Progenitor cell of endocrine pancreas (in vitro differentiated cells): ENCODE measurements at places on chromosomes 7 and 10.

DNA sequence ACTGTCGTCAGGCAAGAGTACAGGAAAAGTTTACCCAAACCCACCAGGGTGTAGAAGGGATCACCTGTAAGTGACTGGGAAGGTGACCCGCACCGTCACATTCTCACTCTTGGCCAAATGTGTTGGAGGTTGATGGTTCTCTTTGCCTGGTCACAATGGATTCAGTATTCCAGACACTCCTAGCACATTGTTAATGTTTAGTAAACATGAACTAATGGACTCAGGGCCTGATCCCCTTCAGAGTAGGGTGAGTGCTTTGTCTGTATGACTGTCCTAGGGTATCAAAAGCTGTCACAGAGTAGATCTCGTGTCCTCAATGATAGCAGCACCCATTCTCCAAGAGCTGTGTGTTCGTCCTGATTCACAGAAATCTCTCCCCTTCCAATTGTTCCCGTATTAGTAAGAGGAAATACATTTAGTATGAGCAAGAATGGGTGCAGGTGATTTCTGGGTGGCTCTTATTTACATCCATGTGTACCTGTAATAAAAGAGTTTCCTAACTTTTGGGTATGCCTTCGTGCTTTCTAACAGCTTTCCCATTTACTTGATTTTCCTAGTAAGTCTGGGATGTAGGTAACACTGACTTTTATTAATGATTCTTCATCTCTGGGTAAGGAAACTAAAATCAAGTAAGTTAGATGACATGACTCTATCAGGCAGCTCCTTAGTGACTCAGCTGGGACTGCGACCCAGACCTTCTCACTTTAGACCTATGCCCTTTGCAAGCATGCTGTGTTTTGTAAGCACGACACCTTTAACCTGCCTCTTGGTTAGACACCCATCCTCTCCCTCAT, 4.7 kb downstream of the EEPD1 start:
- DNase-seq = no peak

- no peak for DNase-seq
Measured at GRCh38 chr7:80637911-80638765, at the start of gene CD36. Gene CD36 (plus strand): TSS chr7:80638642. CDS start chr7:80646741, 8,099 bp downstream.

- DNase-seq = no peak
Measured at GRCh38 chr7:101803203-101804087, 14.0 kb upstream of the CUX1 start.

DNA sequence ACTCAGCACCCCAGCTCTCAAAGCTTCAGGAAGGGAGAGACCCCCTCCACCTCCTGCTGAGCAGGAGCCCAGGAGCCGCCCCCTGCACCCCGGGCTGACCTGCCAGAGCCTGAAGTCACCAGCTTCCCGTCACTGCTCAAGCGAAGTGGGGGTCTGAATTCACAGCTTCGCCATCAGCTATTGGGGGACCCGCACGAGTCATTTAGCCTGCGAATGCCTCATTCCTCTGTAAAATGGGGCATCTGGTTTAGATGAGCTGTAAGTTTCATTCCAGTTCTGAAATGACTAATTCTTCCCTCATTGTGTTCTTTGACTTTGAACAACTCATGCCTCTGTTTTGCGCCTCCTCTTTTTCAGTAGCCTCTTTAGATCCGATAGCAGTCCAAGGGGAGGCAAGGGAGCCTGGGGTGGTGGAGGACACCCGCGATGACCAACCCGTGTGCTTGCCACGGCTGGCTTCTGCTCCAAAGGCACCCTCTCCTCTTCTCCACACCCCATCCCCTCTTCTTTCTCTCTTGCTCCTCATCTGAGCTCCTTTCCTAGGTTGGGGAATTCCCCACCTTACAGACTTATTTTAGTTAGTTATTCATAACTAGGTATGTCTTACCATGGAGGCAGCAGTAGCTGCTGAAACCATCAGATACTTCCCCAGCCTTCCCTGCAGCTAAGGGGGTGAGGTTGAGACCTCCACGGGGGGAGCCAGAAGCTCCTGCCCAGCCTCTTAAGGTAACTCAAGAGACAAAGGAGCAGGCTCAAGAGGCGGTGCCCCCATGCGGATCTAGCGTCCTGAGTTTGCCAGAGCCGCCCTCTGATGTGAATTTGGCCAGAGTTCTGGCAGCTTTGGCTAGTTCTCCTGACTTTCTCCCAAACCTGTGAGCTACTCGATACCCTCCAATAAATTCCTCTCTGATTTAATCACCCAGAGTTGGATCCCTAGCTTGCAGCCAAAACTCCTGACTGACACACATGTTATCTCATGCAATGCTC, 47.7 kb downstream of the RBM17 start:
- no peak for DNase-seq

GRCh38 chr7:50531401-50531911, 33.7 kb downstream of the DDC start:
- no peak for DNase-seq

DNA sequence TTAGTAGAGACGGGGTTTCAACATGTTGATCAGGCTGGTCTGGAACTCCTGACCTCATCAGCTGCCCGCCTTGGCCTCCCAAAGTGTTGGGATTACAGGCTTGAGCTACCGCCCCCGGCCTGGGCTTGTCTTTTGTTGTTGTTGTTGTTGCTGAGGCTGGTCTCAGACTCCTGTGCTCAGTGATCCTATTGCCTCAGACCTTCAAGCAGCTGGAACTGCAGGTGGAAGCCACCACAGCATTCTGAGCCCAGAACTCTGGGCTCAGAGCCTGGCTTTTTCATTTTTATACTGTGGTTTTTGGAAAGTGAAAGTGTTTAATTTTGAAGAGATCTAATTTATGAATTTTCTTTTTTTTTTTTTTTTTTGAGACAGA, 16.2 kb upstream of the DNAJB6 start:
- DNase-seq = no peak

- no peak for DNase-seq
Measured at GRCh38 chr7:99386584-99387238, 12.2 kb downstream of the ARPC1B start.

DNA sequence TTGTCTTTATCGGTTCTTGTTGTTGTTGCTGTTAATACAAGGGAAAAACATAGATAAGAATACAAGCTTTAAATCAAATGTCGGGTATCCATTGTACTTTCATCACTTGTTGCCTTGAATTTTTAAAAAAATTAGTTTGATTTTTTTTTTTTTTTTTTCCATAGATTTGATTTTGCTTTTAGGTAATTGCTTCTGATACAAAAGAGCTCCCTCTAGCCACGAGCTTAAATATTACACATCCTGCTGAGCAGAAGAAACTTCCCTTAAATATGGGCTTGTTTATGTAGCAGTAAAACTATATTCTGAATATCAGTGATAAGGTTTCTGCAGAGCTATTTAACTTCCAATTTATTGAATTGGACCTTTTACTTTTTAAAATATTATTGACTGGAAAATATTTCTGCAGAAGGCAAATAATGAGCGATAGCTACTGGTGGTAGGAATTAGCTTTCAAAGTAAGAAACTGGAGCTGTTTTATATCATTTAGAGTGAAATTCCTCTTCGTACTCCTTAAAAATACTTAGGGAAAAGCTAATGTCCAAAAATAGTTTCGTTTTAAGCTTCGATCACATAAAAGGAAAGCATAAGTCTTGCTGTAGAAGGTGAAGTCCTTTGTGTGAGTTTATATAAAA, 216.9 kb downstream of the POLR1F start:
- no peak for DNase-seq

DNA sequence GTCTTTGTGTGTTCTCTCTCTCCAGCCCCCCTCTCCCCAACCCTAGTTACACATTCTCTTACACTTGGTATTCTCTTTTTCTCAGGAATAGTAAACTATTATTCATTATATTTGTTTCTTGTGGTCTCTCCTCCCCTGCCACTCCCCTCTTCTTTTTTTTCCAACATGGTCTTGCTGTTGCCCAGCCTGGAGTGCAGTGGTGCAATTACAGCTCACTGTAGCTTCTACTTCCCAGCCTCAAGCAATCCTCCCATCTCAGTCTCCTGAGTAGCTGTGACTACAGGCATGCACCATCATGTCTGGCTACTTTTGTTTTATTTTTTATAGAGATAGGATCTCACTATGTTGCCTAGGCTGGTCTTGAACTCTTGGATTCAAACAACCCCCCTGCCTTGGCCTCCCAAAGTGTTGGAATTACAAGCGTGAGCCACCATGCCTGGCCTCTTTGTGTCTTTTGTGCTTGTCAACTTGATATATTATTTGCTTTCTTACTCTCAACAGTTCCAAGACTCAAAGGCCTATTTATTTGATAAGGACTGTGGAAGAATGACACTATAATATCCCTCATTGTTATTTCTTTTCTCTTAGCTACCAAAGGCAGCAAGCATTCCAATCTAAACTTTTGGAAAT, 66.9 kb downstream of the MLLT10 start:
- no peak for DNase-seq

GRCh38 chr10:29491918-29492317, 142.9 kb downstream of the SVIL start:
- no peak for DNase-seq

- no peak for DNase-seq
Measured at GRCh38 chr7:79529881-79530235, 76.4 kb upstream of the MAGI2 start.

GRCh38 chr10:59628456-59628855, 81.2 kb downstream of the SLC16A9 start:
- DNase-seq = no peak

DNA sequence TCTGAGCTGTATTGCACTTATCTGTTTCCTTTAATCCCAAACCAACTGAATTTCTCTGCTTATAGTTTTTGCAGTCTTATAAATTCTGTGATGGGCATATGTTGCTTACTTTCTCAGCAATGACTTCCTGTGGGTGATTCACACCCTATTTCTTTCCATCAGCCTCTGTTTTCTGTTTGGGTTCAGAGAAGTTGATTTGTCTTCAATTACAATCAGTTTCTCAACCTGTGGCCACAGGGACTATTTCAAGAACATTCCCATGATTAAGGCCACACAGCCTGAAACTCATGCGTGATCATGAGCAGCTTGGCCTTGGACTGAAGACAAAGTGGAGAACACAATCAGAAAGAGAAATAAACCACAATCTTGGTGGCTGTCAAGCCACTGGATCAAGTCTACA, 1174.6 kb upstream of the C7orf33 start:
- no peak for DNase-seq

DNA sequence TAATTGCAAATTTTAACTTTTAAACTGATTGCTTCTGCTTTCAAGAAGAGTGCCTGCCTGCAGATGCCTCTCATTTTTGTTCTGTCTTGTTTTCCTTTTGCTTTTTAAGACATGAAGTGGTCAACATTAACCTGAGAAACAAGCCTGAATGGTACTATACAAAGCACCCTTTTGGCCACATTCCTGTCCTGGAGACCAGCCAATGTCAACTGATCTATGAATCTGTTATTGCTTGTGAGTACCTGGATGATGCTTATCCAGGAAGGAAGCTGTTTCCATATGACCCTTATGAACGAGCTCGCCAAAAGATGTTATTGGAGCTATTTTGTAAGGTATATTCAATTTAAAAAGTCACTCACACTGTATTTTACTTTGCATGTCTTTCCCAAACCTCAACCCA, 8.8 kb downstream of the GSTO2 start:
- DNase-seq = no peak

DNA sequence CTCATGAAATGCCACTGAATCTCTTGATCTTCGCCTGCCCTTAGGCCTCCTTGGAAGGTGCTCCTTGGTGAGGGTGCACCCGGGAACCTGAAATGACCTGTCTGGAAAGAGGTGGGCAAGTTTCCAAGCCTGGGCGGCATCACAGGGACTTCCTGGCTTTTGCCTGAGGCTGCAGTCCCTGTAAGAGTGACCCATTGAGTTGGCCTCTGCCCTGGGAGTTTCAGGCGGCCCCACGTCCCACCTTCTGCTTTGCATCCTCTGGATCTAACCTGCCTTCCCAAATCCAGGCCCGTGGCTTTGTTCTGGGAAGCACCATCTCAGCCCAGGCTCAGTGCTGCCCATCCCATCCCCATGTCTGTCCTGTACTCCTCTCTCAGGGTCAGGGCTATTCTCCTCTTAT, 356.4 kb downstream of the RPS24 start:
- no peak for DNase-seq

- peak; percentile 16 for DNase-seq
Measured at GRCh38 chr10:4981722-4982471, 18.7 kb downstream of the AKR1C1 start.

DNA sequence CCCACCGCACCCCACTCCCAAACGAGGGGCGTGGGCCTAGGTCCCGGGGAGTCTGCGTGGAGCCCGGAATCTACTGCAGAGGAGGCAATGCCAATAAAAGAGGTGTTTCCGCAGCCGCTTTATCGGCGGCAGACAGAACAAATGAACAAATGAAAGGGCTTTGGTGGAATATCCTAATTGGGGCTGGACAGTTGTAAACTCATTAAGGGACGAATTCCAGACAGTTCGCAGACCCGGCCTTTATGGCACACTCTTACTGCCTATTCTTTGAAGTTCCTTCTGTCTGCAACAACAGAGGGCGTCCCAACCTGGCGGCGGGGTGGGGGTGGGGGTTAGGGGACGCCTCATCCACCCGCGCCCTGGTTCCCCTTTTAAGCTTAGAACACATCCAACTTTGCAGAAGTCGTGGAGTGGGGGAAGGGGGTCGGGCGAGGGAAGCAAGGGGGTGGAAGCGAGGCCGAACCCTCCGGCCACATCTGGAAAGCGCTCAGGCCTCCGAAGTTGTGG, 4.1 kb downstream of the HOXA9 start:
- no peak for DNase-seq

GRCh38 chr10:31645786-31646185, 282.8 kb downstream of the ARHGAP12 start:
- DNase-seq = no peak

- DNase-seq = no peak
Measured at GRCh38 chr7:18508443-18509427, 13.2 kb downstream of the HDAC9 start.

GRCh38 chr7:27155816-27156507, 513 bp downstream of the HOXA7 start:
- DNase-seq = no peak

- DNase-seq = no peak
Measured at GRCh38 chr10:114525368-114525949, 121.2 kb upstream of the AFAP1L2 start.

DNA sequence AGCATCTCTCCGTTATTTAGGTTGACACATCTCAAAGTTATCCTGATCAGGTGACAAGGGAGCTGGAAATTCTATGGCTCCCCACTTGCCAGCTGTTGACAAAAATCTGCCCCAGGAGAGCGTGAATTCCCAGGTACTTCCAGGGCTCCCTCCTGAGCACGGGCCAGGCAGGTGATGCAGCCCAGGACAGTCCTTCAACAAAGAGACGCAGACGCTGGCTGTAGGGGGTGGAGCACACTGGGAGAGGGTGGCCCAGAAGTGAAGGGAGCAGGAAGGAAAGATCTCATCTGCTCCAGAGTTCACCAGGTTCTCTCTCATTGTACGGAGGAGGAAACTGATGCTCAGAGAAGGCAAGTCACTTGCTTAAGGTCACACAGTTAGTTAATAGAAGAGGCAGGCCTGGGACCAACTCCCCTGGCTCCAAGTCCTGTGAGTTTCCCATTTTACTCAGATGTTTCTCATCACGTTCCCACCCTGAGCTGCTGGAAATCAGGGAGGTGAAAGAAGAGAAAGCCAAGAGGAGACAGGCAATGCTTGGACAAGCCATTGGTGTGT, 41.0 kb upstream of the CHST3 start:
- DNase-seq = no peak
